ENCODE measurements at places on chromosomes 5 and 9.

DNA sequence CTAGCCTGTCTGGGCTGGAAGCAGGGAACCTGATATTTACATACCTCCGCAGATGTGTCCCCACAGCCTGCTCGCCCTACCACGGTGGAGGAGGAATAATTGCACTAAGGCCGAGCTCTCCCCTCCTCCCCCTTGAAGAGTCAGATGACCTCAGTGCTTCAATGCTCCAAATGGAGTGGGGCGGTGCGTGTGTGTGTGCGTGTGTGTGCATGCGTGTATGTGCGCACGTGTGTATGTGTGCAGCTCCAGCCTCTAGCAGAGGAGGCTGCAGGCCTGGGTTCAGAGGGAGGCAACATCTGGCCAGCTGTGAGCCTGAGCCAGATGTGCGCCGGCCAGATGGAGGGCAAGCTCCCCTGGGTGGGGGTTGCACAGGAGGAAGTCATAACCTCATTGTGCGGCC, 90.5 kb downstream of the NRG2 start:
- no peak for DNase-seq

- DNase-seq: no peak
Measured at GRCh38 chr5:62093976-62094375, 212.0 kb upstream of the KIF2A start.

DNA sequence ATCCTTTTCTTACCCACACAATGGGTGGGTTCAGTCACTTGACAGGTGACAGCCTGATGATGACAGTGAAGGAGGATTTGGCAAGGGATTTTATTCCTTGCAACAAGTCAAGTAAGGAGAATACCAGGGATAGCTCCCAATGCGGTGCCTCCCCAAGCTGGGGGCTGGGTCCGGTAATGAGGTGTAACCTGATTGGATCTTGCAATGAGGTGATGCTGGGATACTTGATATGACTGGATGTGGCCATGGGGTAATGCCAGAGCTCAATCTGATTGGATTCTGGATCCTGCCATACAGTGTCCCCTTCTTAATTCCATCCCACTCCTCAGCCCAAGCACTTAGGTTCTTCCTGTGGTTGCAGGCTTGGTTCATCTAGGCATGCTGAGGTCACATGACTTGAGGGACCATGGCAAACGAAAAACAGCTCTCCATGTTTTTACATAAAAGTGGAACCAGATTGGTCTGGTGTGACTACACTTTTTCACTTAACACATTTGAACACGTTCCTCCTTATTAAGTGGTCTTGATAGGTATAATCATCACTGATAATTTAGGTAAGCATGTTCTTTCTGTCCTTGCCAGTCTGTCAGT, 181.1 kb downstream of the PDZD2 start:
- no peak for DNase-seq

DNA sequence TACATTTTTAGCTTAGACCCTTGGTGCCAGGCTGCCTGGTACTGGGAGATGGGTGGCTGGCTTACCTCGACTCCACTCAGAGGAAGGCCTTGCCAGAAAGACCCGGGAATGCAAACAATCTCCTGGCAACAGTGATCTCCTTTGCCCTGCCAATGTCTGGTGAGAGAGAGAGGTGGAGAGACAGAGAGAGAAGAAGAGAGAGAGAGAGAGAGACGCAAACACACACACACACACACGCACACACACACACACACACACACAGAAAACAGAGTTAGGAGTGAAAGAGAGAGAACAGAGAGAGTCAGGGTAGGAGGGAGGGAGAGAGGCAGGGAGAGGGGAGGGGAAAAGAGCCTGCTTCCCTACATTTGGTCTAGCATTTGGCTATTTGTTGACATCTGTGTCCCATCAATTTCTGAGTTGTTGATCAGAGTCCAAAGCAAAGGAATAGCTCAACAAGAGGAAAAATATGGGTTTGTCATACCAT, 181.6 kb upstream of the MAP1B start:
- DNase-seq: no peak

Measured in naive thymus-derived CD8-positive, alpha-beta T cell (primary cell).